ENCODE measurements at places on chromosomes 1 and 21.

GRCh38 chr1:1918901-1919303, at the start of gene TMEM52:
Gene TMEM52 (minus strand): TSS chr1:1919279. CDS start chr1:1919265, 14 bp downstream.
- DNase-seq, result no peak

GRCh38 chr1:234602334-234603220, 7.4 kb downstream of the IRF2BP2 start:
- DNase-seq, result no peak

DNA sequence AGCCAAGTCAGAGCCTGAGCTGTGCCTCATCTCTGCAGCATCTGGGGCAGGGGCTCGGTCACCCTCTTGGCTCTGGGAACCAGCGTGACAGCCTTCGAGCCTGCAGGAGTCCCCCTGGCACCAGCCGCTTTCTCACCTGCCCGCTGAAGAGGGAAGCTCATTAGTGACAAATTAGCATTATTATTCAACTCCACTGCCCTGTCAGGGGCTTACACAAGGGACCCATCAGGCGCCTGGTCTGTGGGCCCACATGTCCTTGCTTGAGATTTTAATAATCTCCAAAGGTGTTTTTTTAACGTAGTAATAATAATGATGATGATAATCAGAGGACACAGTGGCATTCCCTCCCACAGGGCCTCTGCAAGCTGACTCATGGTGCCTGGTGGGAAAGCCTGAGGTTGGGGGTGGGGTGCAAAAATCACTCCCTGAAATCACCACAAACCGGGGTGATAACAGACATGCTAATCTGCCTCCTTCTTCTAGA, 98.1 kb upstream of the IGSF21 start:
- DNase-seq, result no peak

DNA sequence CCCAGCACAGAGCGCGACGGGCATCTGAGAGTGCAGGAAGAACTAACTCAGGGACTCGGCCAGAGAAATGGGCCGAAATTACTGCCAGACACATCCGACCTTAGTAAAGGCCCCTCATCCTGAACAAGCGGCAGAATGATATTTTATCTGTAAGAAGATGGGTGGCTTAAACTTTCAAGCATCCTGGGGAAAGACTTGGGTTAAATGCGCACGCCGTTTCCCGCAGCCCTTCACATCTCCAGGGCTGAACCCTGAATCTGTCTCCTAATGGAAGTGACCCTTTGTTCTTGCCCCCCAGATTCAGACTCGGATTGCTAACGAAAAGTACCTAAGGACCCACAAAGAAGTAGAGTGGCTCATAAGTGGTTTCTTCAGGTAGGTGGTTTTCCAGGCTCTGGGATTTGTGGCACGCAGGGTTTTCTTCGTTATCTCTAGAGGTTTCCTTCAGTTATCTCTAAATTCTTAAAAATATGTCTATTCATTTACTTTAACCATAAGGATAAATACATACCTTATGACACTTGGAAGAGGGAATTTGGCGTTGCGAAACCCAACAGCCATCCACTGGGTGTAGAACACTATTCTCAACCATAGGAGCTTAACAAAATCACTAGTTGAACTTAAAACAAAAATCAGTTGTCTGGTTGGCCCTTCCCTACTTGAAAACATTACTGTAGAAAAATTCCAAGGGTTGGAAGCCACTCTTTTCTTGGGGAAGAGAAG, 627 bp downstream of the RIIAD1 start:
- DNase-seq, result no peak

DNA sequence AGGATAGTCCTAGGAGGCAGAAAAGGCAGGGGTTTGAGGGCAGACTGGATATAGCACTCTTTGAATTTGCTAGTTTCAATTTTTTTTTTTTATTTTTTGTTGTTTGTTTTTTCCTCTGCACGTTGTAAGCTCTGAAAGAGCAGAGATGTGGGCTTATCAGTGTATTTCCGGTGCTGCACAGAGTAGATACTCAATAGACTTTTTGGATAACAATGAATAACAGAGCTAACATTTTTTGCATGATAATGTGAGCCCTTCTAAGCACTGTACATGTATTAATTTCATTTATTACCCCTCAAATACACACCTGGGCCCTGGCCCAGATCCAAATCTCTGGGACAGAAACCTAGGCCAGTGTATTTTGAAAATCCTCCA, 17.1 kb upstream of the PARP1 start:
- DNase-seq, result no peak

- no peak for DNase-seq
Measured at GRCh38 chr1:100955322-100955721, 59.4 kb downstream of the SLC30A7 start.

Data from hippocampal formation (tissue), 2 donors.